ENCODE measurements at places on chromosomes 11 and 22. TPM values are rescaled to one million over a fixed set of nuclear protein-coding genes. Genes with fewer than 3 reads are reported as not detected.
A peak's percentile ranks its signal among the peaks of the same experiment; 100 is the strongest.

GRCh38 chr11:120529911-120530310, 18.4 kb downstream of the GRIK4 start:
- DNase-seq, result no peak

- DNase-seq, result peak; percentile 72
These were observed 179.2 kb upstream of the ZBED5 start for GRCh38 chr11:11036848-11037732.

DNA sequence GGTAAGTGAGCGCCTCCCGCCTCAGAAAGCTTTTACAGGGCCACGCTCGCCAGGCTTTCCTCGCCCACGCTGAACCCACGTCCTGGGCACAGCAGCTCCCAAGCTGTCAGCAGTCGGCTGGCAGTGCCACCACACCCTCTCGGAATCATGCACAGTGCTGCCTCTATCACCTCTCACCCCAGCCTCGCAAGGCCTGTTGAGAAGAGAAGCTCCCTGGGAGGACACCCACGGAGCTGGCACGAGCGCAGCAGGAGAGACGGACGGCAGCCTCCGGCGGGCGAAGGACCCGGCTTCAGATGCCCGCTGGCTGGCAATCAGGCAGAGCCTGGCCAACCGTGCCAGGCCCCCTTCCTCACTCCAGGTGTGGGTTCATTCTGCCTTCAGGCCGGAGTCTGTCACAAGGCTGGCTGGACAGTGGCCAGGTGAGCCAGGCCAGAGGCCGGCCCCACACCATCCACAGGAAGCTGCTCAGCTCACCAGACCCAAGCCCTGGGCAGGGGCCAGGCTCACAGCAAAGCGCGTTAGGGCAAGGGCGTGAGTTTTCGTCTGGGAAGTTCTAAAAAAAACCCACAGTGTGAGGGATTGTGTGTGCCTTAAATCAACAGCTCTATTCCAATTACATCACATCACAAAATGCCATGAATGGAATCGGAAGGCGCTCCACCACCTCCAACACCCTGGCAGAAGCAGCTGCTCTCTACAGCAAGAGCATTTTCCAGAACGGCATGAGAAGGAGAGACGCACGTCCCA, 33.2 kb downstream of the TOLLIP start:
- DNase-seq, result peak; percentile 90

- peak; percentile 7 for DNase-seq
These were observed 866 bp downstream of the EXPH5 start for GRCh38 chr11:108592591-108593213.

- no peak for DNase-seq
These were observed 310 bp downstream of the TCF20 start for GRCh38 chr22:42270176-42270509.

A4GALT gene
- total RNA-seq, result 43.8 TPM

DNA sequence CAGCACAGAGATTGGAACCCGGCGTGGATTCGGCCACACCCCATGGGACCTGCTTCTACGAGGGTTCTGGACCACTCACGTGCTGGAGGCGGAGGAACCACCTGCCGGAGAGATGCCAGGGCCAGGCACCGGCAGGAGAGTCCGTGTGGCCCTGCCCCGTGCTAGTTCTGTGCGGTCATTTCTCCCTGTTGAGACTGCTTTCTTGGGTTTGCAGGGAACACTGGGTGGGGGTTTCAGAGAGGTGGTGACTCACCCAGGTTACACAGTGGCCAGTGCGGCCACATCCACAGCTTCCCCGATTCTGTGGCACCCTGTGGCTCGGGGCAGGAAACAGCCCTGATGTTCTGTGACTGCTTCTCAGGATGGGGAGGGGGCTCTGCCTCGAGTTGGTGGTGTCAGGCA, 3.6 kb upstream of the PHLDA2 start:
- peak; percentile 52 for DNase-seq

DNA sequence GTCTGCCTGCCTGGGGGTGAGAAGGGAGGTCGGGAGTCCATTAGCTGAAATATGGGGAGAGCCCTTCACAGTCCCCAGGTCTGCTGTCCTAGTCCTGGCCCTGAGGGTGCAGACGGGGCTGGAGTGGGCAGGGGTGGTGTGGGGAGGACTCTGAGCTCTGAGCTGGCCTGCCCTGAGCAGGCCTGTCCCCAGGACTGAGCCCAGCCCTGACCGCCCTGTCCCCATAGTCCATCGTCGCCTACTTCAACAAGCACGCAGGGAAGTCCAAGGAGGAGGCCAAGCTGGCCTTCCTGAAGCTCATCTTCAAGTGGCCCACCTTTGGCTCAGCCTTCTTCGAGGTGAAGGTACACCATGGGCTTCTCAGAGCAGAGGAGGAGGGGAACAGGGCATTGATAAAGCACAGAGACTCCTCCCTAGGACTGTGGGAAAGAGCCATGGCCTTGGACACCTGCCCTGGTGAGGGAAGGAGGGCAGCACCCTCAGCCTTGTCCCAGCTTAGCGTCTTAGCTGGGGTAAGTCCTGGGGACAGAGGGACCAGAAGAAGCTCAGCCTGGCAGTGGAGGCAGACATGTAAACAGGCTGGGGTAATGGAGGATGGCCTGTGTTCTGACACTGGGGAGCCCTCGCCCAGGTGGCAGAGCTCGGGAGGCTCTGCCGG, 83.7 kb downstream of the MYO7A start:
- no peak for DNase-seq

- DNase-seq, result peak; percentile 63
These were observed 25.5 kb downstream of the SCGB1A1 start for GRCh38 chr11:62444236-62444833.

OR5A1 gene
- total RNA-seq, result not detected
